Thyroid gland (tissue), 4 donors: ENCODE measurements at places on chromosomes 13 and 19. TPM values are rescaled to one million over a fixed set of nuclear protein-coding genes. Genes with fewer than 3 reads are reported as not detected.

GRCh38 chr13:86601351-86601750 is 802.1 kb upstream of the SLITRK6 start:
- no peaks in the 10 kb centered on the region for H3K4me1 ChIP-seq
- no peak overlapping the region for H3K4me3 ChIP-seq
- DNase-seq = no peak
- no peaks in the 10 kb centered on the region for H3K36me3 ChIP-seq

GRCh38 chr13:46586751-46587514 is 34.0 kb downstream of the LRCH1 start:
- H3K4me1 ChIP-seq = peaks cover 8% of the 10 kb centered on the region
- DNase-seq = no peak
- no peaks in the 10 kb centered on the region for H3K36me3 ChIP-seq
- no peaks in the 10 kb centered on the region for H3K27me3 ChIP-seq

DNA sequence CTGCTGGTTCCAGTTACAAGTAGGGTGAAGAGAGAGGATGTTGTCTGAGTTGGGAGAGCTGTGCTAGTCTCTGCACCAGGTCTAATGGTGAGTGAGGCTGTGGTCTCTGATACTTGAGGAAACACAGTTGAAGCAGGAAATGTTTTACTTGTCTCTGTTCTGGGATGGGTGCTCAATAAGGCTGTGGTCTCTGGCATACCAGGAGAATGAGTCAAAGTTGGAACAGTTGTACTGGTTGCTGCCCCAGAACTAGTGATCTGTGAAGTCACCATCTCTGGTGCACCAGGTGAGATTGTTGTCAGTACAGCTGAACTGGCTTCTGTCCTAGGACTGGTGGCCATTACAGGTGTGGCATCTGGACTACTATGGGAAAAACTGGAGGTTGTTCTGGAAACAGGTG is 74.7 kb downstream of the MUC16 start:
- H3K4me1 ChIP-seq = no peaks in the 10 kb centered on the region
- no peak for DNase-seq
- H3K36me3 ChIP-seq = no peaks in the 10 kb centered on the region
- no peaks in the 10 kb centered on the region for H3K27me3 ChIP-seq

DNA sequence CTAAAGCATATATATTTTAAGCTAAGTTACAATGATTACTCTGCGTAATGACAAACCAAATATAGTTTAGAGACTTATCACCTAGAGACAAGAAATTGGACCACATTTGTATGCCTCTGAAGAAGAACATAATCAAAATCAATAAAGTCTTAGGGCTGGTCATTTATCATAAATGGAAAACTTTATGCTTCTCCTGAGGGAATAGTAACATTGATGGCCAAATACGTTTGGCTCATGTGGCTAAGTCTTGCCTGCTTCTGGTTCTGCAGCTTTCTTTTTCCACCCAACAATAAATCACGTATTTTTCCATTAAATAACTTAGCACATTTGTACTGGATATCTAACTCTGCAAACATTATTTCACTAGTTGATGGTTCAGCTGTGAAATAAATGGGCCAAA is 458.4 kb downstream of the SLITRK1 start:
- H3K27ac ChIP-seq = no peak overlapping the region
- H3K4me1 ChIP-seq = no peaks in the 10 kb centered on the region
- no peaks in the 10 kb centered on the region for H3K36me3 ChIP-seq
- DNase-seq = no peak

GRCh38 chr13:98752467-98753290 is at the start of gene SLC15A1:
Gene SLC15A1, minus strand, starts transcription at chr13:98752672. Its CDS starts 74 bp downstream, at chr13:98752598.
- peak within 1 kb of the TSS; percentile 34 for H3K4me3 ChIP-seq
- no peaks in the 10 kb centered on the region for H3K27me3 ChIP-seq
- peaks cover 14% of the 10 kb centered on the region for H3K4me1 ChIP-seq
- DNase-seq = peak; percentile 19
- H3K36me3 ChIP-seq = no peaks in the 10 kb centered on the region
- no peak within 1 kb of the TSS for H3K27ac ChIP-seq

DNA sequence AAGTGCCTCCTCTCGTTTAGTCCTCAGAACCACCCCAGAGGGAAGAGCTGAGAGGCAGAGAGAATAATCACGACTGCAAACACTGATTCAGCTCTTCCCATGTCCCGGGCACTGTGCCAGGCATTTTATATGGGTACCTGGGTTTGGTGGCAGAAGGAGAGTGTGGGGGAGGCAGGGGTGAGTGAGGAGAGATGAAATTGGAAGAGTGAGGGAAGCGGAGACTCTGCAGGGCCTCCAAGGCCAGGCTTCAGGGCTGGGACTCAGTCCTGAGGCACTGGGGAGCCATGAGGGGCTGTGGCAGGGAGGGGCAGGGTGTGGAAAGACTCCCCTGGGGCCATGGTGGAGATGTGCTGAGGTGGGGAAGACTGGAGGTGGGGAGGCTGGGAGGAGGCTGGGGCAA is 8.7 kb downstream of the SYNGR4 start:
- H3K36me3 ChIP-seq = no peaks in the 10 kb centered on the region
- no peak overlapping the region for H3K4me3 ChIP-seq
- peak; percentile 47 for DNase-seq
- H3K4me1 ChIP-seq = no peaks in the 10 kb centered on the region
- H3K27me3 ChIP-seq = no peaks in the 10 kb centered on the region
- H3K27ac ChIP-seq = no peak overlapping the region

DNA sequence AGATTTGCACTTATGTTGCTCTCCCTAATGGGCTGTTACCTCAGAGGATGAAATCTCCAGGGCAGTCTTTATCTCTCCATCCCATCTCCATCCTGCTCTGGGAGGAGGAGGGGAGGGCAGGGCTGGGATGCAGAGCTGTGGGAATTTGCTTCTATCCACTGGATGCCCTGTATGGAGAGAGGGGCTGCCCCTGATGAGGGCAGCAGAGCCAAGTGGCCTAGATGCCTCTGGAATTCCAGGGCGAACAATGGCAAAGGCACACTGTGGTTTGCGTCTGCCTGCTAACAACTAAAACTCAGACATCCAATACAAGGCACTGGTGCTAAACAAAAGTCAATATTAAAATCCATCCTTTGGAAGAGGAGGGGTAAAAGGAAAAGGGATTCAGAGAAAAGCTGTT is 165.1 kb downstream of the COG6 start:
- H3K27me3 ChIP-seq = no peaks in the 10 kb centered on the region
- no peak for DNase-seq
- H3K27ac ChIP-seq = no peak overlapping the region

- H3K36me3 ChIP-seq = no peaks in the 10 kb centered on the region
- H3K27me3 ChIP-seq = no peaks in the 10 kb centered on the region
- DNase-seq = no peak
- H3K27ac ChIP-seq = no peak overlapping the region
- H3K4me3 ChIP-seq = no peak overlapping the region
These were observed 63.9 kb upstream of the ARHGEF7 start for GRCh38 chr13:111051041-111051725.

HAUS8 gene
- total RNA-seq = 6.9 TPM

RNF17 gene
- 0.83 TPM for total RNA-seq

SULT2B1 gene
- total RNA-seq = 0.88 TPM

NFIC gene
- 183 TPM for total RNA-seq
